Keratinocyte (primary cell): ENCODE measurements at places on chromosomes 12 and 14. TPM values are rescaled to one million over a fixed set of nuclear protein-coding genes. Genes with fewer than 3 reads are reported as not detected.

RFX4 gene
- polyA plus RNA-seq = not detected in 3 replicates

CYP27B1 gene
- 19.0 to 40.5 TPM (median 33.6 TPM) in 3 replicates for polyA plus RNA-seq

NPFF gene
- not detected in 3 replicates for polyA plus RNA-seq

DNA sequence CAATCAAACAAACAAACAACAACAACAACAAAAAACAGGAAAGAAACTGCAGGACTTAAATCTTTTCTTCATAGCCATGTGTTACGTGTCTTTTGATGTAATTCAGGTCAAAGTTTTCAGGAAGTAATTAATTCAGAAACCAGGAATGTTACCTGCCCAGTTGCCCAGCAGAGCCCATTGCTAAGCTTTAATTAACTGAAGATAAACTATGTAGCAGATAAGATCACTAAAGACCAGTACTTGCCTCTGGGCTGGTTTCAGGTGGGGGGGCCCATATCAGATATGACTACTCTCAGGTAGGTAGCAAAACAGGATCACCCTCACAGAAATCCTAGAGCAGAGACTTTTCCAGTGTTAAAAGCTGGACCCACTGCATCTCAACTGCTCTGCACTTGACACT is 69.2 kb downstream of the LIN7A start:
- no peak for DNase-seq

DNA sequence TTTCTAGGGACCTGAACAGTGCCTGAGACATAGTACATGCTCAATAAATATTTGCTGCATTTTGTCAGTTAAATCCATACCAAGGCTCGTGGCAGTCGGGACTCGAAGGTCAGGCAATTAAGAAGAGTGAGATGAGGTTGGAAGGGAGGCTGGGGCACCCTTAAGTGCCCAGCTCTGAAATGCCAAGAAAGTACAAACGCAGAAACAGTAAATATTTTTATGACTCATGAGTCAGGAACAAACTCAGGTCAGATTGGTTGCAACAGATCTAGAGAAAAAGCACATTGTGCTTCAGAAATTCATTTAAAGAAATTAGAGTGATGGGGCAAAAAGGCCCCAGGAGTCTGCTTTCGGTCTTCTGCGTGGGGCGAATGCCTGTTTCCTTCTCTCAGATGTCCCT is 83.0 kb upstream of the FZD10 start:
- DNase-seq = no peak

GRCh38 chr14:66624336-66624937 is 116.5 kb downstream of the GPHN start:
- no peak for DNase-seq
